ENCODE measurements at places on chromosomes 3 and 15.
A peak's percentile ranks its signal among the peaks of the same experiment; 100 is the strongest.

DNA sequence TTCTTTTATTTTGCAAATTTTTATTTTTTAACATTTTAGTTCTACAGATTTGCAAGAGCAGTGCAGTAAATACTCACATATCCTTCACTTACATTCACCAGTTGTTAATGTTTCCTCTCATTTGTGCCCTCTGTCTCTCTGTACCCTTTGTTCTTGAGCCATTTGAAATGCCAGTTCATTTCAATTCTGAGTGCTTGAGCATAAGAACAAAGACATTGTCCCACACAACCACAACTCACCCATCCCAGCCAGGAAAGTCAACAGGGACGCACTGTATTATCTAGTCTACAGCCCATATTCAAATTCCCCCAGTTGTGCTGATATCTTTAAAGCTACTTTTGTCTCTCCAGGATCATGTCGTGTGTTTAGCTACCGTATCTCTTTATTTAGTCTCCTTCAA lies 141.4 kb upstream of the SLC6A11 start:
- DNase-seq = no peak

GRCh38 chr3:149414557-149415231 lies 37.2 kb upstream of the TM4SF1 start:
- DNase-seq = no peak

GRCh38 chr15:91634179-91634578 lies 219.3 kb upstream of the SLCO3A1 start:
- DNase-seq = no peak

DNA sequence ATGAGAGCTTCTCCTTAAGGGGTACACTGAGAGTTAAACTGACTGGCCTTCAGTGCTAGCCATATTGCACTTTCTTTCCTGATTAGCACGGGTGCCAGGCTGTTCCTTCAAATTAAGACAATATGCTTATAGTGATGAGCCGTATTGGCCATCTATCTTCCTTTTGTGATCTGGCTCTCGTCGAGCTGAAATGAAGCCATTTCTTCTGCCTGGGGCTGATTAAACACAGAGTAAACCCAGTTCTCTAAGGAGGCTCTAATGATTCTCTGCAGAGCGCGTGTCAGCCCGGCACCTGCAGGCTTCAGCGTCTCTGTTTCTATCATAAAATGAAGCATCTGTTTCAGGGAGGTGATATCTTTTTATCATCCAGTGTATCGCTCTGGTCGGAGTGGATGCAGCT lies 107.5 kb upstream of the NR2F2 start:
- no peak for DNase-seq

- peak; percentile 59 for DNase-seq
These were observed 59.9 kb downstream of the ZNF621 start for GRCh38 chr3:40584625-40585189.

GRCh38 chr3:122555275-122556071 lies 8.6 kb downstream of the PARP9 start:
- no peak for DNase-seq

DNA sequence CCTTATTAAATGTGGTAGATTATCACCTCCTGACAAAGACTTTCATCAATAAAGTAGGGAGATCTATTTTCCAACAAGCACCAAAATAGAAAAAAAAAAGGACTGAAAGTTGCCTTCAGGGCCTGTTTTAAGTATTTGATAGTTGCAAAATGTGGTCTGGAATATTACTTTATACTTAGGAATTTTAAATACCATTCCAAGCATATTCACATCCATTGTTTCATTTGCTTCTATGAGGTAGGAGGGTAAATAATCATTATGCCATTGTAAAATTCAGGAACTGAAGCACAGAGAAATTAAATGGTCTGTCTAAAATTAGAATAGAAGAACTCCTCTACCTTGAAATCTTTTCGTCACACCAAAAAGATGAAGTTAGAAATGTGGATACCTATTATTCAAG lies 110.0 kb downstream of the TMCC1 start:
- DNase-seq = no peak

- no peak for DNase-seq
These were observed 58.0 kb downstream of the HRH1 start for GRCh38 chr3:11212299-11212608.

GRCh38 chr3:107264888-107265287 lies 112.4 kb upstream of the CCDC54 start:
- no peak for DNase-seq

DNA sequence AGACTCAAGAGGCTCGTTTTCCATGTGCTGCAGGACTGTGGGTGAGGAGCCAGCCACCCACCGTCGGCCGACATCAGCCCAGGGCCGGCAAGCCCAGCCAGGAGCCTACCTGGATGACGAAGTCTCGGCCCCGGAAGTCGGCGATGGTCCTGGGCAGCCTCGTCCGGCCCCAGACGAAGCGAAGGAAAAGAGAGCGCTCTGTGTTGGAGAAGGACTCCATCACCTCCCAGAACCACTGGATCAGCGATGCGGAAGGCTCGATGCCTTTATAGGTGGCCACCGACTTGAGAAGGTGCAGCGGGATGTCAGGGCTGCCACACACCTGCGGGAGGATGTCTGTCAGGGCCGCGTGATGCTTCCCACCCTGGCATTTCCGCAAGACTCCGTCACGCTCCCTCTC lies 13.8 kb upstream of the OCA2 start:
- DNase-seq = no peak

DNA sequence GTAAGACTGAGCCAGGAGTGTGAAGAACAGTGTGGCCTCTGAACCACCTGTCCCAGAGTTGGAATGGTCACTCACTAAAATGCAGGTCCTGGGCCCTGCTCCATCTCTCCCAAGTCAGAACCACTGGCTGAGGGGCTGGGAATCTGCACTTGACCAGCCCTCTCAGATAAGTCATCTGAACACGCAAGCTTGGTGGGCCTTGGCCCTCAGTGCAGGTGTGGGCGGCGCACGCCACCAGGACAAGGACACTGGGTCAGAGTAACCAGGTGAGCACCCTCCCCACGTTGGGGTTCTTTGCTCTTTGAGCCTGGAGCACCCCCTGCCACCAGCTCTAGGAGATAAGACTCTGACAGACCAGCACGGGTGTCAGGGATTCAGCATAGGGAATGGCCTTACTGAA lies 42.7 kb downstream of the KIF9 start:
- DNase-seq = no peak

DNA sequence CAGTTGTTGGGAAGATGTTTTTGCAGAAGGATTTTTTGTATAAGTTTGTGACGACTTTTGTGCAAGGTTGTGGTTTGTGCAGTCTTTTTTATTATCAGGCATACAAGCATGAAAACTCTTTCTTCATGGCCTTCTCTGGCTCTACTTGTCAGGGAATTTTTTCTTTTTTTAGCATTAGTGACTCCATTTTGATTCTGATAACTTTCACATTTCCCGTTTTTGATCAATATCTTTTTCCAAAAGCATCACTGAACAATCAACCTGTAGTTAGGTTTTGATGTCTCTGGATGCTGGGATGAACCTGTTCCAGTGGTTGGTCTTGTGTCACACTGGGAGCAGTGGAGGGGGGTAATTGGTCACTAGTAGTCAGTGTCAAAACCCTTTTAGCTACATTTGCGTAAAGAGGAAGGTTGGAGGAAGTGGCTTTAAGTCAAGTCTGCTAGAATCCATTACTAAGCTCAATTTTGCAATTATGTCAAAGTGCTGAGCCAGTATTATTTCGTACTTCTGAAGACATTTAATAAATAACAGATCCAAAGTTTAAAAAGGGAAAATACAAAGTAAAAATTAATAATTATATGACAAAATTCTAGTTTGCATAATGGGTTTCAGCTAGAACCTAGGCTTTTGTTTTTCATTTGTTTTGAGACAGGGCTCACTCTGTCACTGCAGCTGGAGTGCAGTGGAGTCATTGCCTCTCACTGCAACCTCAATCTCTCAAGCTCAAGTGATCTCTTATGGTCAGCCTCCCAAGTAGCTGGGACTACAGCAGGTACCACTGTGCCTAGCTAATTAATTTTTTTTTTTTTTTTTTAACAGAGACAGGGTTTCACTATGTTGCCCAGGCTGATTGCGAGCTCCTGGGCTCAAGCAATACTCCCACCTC lies 18.8 kb upstream of the CFAP161 start:
- DNase-seq = no peak

DNA sequence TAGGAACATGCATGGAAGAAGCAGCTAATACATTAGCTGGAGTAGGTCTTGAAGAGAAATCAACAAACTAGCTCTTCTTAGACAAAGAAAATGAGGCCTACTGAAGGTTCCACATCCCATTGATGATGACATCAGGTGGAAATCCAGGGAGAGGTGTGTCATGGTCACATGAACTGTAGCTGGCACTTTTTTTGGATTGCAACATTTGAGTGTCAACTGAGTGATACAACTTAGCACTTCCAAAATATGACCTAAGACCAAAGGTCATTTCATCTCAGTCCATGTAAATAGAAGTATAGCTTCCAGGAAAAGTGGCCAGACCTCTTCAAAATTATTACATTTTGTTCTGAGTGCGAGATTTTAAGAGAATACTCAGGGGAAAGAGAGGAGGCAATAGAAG lies 117.2 kb upstream of the MEIS2 start:
- no peak for DNase-seq

DNA sequence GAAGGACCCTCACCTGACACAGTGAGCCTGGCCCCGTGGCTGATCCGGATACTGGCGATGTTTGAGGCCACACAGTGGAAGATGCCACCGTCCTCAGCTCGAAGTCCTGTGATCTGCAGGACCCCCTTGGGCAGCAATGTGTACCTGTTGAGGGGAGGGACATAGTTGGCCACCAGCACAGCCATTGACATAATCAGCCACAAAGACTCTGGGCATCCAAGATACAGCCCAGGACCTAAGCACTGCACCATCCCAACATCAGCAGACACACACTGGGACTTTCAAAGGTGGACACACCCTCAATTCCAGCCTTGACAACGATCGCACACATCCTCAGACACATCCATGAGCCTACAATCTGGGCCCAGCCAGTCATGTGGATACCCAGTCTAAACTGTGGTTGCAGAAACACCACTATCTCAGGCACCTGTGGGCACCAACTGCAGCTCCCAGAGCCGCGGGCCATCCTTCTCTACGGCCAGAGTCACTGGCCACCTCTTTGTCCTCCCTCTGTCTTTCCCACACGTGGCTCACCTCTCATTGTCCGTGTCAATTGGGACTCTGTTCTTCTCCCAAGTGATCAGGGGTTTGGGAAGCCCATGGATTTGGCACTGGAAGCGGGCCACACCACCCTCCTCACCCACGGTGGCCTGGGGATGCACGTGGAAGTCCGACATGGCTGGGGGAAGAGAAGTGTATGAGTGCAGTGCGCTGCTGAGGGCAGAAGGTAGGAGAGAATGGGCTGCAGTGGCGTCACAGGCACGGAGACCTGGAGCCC lies 31.0 kb downstream of the RNU5B-1 start:
- no peak for DNase-seq
